ENCODE measurements at places on chromosomes 16 and 17.

DNA sequence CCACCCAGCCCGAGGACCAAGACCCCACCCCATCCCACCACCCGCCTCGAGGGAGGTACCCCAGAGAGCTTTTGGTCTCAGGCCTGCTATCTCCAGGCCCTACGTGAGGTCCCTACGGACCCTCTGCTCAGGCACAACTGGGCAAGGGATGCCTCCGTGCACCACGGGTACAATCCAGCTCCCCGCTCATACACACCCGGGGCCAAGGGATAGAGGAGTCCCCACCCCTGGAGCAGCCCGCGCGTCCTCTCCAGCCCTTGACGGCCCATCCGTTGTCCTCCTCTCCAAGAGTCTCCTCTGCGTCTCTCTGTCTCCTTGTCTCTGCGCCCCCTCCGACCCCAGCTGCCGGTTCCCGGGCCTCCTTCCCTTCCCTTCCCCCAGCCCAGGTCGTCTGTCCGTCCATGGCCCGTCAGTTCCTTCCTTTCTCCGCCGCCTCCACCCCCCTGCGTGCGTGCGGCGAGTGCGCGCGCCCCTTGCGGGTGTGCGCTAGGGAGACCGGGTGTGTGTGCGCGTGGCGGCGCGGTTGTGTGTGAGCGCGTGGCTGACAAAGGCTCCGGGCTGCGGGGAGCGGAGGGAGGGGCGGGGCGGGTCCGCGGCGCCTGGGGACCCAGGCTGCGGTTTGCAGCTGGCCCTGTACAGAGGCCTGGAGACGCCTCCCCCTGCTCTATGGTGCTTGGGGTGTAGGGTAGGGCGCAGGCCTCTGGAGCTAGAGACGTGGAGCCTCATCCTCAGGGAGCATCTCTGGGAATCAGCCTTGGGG lies 930 bp downstream of the SPNS2 start:
- DNase-seq = no peak

DNA sequence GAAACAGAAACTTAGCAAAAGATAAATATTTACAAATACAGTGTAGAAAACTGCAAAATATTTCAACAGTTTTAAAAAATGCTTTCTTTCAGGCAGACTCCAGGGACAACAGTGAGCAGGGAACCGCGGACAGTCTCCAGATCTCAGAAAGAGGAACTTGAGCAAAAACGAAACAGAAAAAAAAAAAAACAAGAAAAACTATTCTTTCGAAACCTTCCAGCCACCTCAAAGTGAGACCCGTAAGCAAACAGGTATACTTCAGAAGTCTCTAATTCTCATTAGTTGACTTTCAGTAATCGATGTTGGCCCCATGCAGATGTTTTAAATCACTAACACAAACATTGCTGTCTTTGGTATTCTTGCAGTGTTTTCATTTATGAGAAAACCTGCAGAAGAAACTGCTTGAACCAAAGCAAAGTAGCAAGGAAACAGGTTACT lies 15.7 kb upstream of the CCL1 start:
- peak; percentile 68 for DNase-seq

- peak; percentile 41 for DNase-seq
Measured at GRCh38 chr16:53482123-53482522, 20.9 kb downstream of the AKTIP start.

GRCh38 chr17:19023209-19023999 lies 18.8 kb upstream of the FAM83G start:
- DNase-seq = no peak

GRCh38 chr17:60901806-60902205 lies 224.2 kb downstream of the BCAS3 start:
- no peak for DNase-seq

GRCh38 chr16:50696575-50697420 lies 3.4 kb downstream of the NOD2 start:
- DNase-seq = peak; percentile 70

DNA sequence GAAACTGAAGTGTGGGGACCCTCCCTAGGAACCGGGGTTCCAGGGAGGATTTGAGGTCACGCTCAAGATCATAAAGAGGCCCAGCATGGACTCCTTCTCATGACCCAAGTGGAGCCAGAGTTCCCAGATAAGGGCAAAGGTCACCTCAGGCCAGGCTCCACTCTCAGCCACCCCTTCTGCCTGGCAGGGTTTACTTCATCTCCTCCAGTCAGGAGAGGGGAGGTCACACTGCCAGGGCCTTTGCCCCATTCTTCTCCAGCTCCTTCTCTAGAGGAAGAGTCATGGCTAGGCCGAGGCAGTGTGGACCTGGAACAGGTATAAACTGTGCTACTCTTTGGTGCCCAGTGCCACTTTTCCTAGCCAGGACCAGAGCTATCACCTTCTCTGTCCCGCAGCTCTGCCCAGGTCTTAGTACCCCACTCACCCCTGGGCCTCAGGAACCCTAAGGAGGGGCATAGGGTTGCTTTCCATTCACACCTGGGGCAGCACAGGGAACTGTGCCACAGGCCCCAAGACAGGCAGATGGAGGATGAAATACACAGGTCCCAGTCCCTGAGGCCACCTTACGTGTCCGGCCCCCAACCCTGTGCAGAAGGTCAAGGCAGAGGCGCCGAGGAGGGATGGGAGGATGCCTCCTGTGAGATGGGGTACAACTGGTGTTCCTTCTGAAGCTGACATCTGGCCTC lies 879 bp upstream of the ACSF2 start:
- no peak for DNase-seq

DNA sequence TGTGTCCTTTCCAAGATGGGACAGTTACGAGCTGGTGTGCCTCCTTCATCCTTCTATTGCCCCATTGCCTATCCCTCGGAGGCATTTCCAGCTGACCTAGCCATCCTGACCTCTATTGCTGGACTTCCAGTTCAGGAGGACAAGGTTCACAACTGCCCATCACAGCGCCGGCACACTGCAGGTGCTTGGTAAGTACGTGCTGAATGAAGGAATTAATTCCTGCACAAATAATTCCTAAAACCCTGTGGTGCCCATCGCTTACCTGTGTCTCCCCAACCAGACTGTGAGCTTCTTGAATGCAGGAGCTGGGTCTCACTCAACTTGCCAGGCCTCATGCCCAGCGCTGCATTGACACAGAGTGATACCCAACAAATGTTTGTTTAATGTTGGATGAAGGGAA lies 13.0 kb downstream of the ALOX15B start:
- no peak for DNase-seq

- no peak for DNase-seq
Measured at GRCh38 chr16:2278272-2278608, 10.3 kb upstream of the RNPS1 start.

GRCh38 chr16:66996983-66997358 lies 8.6 kb downstream of the CES4A start:
- DNase-seq = no peak

GRCh38 chr17:38511150-38512108 lies 83.2 kb downstream of the ARHGAP23 start:
- DNase-seq = no peak

DNA sequence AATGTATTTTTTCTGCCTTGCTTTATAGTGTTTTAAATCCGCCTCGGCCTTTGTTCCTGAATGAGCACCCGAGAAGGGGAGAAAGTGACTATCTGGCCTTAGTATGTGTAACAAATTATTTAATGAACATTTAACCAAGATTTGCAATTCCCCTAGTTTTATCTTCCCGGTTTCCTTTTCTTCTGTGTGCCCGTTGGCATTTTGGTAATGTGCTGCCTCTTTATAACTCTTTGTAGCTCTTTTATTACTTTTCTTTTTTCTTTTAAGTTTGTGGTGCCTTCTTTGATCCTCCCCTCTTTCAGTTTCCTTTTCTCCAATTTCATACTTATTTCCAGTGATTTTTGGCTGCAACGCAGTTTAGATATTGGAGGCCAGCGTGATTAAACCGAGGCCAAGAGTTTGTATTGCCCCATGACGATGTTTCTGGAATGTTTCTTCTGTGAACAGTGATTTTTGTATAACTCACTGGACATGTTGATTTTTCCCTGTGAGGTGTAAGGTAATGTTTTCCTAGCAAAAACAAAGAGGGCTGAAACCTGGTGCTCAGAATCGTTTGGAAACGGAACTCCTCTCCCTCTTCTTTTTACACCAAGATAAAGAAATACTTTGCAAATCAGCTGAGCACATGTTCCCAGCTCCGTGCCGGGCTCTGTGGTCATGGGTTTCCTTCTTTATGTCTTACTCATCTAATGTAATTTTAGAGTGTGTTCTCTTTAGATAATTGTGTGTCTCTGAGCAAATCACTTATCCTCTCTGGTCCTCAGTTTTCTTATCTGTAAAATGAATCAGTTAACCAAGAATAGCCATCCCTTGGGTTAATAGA lies 344.3 kb downstream of the WWOX start:
- no peak for DNase-seq

DNA sequence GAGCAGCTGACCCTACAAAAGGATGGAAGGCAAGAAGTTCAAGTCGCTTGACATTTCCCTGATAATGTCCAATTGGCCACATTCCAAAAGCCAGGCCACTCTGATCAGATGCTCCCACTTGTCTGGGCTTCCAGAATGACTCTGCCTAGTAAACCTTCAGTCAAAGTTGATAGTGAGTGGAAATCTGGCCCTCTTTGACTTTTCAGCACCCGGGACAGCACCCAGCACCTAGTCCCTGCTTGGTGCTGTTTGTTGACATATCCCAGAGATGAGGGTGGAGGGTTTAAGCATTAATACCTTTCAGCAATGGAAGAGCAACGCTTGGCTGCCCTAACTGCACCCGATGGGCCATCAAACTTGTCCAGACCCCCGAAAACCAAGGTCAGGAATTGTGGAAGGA lies 131.3 kb downstream of the AIPL1 start:
- DNase-seq = peak; percentile 11

Measured in activated CD4-positive, alpha-beta T cell treated with anti-CD3 and anti-CD28 coated beads, Interleukin-2, Interleukin-6, amounts not matched to agents 100 ng/mL and 50 ng/mL, durations not matched to agents 16 hours and 8 hours (primary cell).